Activated CD4-positive, alpha-beta T cell treated with anti-CD3 and anti-CD28 coated beads, Interleukin-2, Interleukin-4, amounts not matched to agents 100 ng/mL and 50 ng/mL, durations not matched to agents 16 hours and 8 hours (primary cell): ENCODE measurements at places on chromosomes 6 and 20.
A peak's percentile ranks its signal among the peaks of the same experiment; 100 is the strongest.

GRCh38 chr6:34928220-34928619 is 39.2 kb downstream of the ANKS1A start:
- no peak for DNase-seq

- DNase-seq = peak; percentile 64
Observed at GRCh38 chr6:35687658-35688604, 784 bp downstream of the FKBP5 start.

- DNase-seq = no peak
Observed at GRCh38 chr20:1386323-1386722, 6.5 kb downstream of the FKBP1A start.

DNA sequence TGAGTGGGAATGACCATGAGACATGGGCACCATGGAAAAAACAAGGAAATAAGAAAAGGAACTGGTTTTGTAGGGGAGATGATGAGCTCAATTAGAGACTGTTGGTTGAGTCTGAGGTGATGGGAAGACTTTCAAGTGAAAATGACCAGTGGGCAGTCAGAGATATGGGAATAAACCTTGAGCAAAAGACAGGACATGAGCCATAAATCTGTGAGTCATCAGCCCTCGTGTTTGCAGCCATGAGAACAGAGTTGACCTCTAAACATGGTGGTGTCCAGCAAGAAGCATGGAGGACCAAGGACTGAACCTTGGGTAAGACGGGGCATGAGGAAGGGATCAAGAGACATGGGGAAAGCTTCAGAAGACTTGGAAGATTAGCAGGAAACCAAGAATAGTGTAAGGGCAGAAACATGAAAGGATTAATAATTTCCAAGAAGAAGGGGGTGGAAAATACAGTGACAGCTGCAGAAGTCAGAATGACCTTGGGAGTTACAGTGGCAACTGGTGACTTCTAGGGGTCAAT is 280.6 kb upstream of the PRDM1 start:
- DNase-seq = no peak

DNA sequence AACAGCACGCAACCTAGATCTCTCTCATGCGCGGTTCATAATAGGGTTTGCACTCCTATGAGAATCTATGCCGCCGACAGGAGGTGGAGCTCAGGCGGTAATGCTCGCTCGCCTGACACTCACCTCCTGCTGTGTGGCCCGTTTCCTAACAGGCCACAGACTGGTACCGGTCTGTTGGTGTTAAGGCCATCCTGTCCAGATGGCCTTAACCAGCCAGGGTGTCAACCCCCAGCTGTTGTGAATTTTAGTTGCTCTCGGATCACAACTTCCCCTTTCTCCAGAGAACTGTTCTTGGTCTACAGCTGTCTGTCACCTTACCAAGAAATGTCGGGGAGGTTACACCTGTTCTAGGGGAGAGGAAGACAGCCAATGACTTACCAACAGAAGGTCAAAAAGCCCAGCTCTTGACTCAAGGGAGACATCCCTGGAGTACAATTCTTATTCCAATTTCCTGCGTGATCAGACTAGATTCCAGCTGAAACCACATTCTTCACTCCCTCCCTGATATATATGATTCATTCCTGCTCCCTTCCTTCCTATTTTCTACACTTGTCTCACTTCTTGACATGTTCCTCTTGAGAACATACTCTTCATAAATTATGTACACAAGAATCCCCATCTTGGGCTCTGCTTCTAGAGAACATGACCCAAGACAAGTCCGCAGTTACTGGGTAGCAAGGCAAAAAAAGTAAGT is 23.1 kb upstream of the DNAAF9 start:
- no peak for DNase-seq

DNA sequence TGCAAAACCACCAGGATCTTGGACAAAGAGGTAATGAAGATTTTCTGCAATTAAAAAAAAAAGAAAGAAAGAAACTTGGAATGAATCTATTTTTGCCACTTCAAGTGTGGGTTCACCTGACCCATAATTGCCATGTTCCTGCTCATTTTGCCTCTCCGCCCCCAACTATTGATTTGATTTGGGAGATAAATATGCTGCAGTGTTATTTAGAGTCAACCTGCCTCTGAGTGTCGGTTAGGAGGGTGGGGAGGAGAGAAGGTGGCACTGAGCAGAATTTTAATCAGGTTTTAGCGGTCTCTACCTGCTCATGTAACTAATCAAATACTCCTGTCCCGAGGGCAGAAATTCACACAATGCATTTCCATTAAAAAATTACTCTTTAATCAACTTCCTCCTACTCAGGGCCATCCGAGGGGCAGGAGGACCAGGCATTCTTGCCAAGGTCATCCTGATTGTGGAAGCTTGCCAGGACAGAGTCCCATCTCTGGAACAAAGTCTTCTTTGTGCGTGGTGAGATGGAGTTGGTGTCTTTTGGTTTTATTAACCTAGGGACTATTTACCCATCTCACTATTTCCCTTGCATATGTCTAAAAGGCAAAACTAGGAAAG is 300.1 kb downstream of the CDH26 start:
- DNase-seq = no peak

GRCh38 chr6:15949982-15950381 is 178.9 kb upstream of the MYLIP start:
- DNase-seq = no peak

GRCh38 chr20:58997141-58997770 is 9.8 kb downstream of the CTSZ start:
- DNase-seq = no peak

DNA sequence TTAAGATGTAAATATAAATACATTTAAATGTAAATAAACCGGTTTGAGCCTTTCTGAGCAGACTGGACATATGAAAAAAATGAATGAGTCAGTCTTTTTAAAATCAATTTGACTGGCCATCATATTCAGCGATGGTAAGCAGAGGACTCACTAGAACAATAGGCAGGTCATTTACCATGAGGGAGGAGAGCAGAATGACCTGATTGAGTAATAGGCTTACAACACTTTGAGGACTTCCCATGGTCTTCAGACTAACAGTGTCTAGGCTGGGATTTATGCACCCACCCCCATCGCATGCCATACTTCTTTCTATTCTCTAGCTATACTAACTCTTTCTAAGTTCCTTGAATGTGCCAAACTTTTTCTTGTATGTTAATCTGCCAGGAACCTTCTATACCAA is 241.9 kb upstream of the RAB32 start:
- no peak for DNase-seq

DNA sequence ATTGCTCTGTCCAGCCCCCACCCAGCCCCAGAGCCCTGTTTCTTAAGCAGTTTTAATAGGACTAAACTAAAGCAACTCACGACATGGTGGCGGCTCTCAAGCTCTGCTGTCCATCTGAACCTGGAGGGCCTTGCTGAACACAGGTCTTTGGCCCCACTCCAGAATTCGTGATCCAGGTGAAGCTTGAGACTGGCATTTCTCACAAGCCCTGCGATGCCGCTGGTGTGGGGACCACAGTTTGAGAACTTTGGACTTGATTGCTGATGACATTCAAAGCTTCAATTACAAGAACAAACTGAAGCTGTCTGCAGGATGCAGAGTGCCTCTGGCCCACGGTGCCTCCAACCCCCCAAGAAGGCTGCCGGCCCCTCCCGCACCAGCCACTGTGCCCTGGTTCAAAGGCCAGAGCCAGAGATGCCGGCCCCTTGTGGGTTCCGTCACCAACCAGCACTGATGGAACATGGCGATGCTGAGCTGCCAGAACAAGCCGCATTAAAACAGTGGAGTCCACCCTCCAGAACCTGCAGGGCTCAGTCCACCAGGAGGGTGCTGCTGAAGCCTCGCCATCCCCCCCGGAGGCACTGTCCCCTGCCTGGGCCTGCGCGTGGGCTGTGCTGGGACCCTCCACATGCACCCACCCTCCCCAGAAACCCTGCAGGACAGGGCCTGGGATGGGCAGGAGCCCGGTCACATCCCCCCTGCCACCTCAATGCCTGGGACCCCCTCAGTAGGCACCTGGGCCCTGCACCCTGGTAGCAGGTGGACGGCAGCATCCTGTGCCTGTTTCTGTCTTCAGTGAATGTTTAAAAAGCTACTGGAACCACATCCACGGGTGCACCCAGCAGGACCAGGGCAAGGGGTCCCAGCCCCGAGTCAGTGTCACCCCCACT is 101.1 kb downstream of the PSMB1 start:
- DNase-seq = no peak

GRCh38 chr20:62524505-62524911 is 48.7 kb upstream of the GATA5 start:
- DNase-seq = no peak

DNA sequence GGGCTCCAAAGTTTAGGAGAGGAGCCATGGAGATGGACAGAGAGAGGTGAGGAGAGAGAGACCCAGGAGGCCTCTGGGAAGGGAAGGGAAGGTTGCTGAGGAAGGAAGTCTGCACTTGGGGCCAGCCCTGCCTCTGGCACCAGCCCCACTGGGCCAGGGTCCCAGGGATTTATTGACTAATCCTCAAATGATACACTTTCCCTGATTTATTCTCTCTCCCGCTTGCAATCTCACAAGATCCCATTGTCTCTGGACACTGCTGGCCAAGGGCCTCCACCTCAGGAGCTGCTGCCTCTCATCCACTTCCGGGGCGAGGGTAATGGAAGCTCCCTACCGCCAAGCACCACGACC is 43.6 kb upstream of the FOXP4 start:
- no peak for DNase-seq

GRCh38 chr20:5973172-5973571 is 22.7 kb downstream of the MCM8 start:
- DNase-seq = no peak

- no peak for DNase-seq
Observed at GRCh38 chr20:38428800-38429199, 6.3 kb downstream of the SNHG17 start.
